ENCODE measurements at places on chromosomes 16 and 17. TPM values are rescaled to one million over a fixed set of nuclear protein-coding genes. Genes with fewer than 3 reads are reported as not detected.

The BTBD17 gene
- not detected for total RNA-seq

The FTSJ3 gene
- 63.6 TPM for total RNA-seq

The CA7 gene
- 0.20 TPM for total RNA-seq

The ATXN7L3 gene
- 116 TPM for total RNA-seq

The SMARCD2 gene
- total RNA-seq = 139 TPM

The GGA2 gene
- 124 TPM for total RNA-seq

The TBC1D3B gene
- 8.8 TPM for total RNA-seq

The HYDIN gene
- total RNA-seq = not detected

The GDPD1 gene
- 2.5 TPM for total RNA-seq
